ENCODE measurements at places on chromosomes 12 and 14. TPM values are rescaled to one million over a fixed set of nuclear protein-coding genes. Genes with fewer than 3 reads are reported as not detected.

AQP6 gene
- 0.08 TPM for polyA plus RNA-seq

SERPINA1 gene
- 2.2 TPM for polyA plus RNA-seq

IL23A gene
- polyA plus RNA-seq, result 2.9 TPM

TBPL2 gene
- polyA plus RNA-seq, result not detected

SLC5A8 gene
- polyA plus RNA-seq, result 0.02 TPM

DCN gene
- 41.1 TPM for polyA plus RNA-seq

KRT4 gene
- polyA plus RNA-seq, result 8,130 TPM

All from esophagus (tissue), 2 donors.